AG04449 (cell line): ENCODE measurements at places on chromosomes 7 and 10.

DNA sequence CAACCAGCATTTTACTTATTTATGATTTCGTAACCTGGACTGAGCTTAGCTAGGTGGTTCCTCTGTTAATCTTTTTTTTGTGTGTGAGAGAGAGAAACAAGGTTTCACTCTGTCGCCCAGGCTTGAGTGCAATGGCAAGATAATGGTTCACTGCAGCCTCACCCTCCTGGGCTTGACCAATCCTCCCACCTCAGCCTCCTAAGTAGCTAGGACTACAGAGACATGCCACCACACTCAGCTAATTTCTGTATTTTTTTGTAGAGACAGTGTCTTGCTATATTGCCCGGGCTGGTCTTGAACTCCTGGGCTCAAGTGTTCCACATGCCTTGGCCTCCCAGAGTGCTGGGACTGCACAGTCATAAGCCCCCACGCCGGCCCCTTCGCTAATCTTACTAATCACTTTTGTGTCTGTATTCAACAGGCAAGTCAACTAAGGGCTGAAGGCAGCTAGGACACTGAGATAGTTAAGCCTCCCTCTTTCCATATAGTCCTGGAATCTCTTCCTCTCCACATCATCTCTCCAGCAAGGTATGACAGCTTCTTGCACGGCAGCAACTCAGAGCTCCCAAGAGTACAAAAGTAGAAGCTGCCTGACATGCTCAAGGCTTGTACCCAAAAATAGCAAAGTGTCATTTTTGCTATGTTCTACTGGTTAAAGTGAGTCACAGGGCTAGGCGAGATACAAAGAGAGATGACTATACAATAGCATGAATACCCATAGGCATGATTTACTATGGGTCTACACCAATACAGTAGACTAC, 11.3 kb downstream of the KMT2C start:
- no peak for DNase-seq

- DNase-seq, result no peak
Observed at GRCh38 chr7:74476626-74477025, 22.9 kb downstream of the GTF2IRD1 start.

DNA sequence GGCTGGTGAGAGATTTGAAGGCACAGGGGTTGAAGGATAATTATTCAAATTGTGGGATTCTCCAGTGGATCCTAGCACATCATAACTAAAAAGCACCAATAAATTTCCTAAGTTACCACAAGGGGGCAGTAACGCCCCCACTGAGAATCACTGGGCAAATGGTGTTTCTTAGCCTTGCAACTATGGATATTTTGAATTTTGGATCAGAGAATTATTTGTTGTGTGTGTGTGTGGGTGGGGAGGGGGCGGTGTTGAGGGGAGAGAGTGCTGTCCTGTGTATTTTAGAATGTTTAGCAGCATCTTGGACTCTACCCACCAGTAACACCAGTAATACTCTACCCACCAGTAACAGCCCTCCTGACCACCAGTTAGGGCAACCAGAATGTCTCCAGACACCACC, 63.3 kb upstream of the PRKG1 start:
- DNase-seq, result no peak

DNA sequence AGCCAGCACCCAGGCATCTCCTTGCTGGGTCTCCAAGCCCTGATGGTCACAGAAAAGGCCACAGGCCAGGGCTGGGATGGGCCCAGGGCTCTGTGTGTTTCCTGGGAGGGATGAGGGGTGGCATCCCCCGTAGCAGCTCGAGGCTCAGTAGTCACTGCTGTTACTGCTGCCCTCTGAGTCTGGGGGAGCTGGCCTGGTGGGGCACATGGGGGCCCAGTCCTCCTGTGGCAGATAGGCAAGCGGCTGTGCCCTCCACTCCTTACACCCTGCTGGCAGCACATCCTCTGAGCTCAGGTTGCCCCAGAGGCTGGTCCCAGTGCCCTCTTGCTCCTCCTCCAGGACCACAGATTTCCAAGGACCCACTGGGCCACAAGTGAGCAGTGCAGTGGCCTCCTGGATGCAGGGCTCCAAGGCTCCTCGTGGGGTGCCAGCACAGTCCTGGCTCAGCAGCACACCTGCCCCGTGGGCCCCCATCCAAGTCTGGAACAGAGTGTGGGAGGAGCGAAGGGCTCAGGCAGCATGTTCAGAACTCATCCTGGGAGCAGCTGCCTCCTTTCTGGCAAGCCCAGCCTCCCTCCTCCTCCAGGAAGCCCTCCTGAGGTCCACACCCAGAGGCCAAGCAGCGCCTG, 31.5 kb upstream of the TUBB8 start:
- DNase-seq, result no peak

DNA sequence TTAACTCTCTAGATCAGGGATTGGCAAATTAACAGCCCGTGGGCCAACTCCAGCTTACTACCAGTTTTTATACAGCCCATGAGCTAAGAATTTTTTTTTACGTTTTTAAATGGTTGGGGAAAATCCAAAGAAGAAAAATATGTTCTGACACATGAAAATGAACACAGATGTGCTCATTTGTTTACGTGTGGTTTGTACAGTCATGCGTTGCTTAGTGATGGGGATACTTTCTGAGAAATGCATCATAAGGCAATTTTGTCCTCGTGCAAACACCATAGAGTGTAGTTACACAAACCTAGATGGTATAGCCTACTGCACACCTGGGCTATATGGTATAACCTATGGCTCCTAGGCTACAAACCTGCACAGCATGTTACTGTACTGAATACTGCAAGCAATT, 8.3 kb upstream of the SMKR1 start:
- peak; percentile 71 for DNase-seq

GRCh38 chr7:37186753-37187152, 261.9 kb downstream of the ELMO1 start:
- DNase-seq, result no peak

DNA sequence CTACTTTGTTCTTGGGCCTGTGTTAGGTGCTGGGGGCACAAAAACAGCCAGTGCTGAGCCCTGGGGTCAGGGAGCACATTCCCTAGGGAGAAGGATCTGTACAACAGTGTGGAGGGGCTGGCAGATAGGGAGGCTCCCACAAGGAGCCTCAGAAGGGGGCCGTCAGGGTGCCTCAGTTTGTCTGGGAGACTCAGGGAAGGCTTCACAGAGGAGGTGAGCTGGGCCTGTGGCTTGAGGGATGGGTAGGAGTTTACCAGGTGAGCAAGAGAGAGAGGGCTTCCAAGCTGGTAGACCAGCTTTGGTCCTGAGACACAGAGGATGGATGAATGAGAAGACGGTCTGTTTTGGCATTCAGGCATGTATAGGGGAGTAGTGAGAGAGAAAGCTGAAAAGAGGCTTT, 52.1 kb downstream of the CAMK1D start:
- no peak for DNase-seq

GRCh38 chr7:159068488-159068811, 76.2 kb downstream of the VIPR2 start:
- no peak for DNase-seq

GRCh38 chr10:114537736-114538135, 120.3 kb downstream of the ABLIM1 start:
- DNase-seq, result no peak

GRCh38 chr10:30188101-30188500, 128.7 kb upstream of the JCAD start:
- DNase-seq, result no peak

DNA sequence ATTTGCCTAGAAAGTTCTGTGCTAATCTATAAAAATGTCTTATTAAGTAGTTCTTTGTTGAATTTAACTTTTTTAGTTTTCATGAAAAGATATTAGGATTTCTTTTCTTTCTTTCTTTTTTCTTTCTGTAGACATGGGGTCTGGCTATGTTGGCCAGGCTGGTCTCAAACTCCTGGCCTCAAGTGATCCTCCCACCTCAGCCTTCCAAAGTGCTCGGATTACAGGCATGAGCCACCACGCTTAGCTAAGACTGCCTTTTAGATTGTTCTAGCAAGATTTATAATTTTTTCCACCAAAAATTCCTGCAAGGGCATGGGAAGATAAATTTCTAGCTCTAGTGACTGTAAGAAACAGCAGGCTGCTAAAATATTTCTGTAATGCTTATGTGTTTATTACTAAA, 140.5 kb downstream of the WDR37 start:
- no peak for DNase-seq

- DNase-seq, result no peak
Observed at GRCh38 chr7:132199626-132200025, 376.6 kb downstream of the PLXNA4 start.

DNA sequence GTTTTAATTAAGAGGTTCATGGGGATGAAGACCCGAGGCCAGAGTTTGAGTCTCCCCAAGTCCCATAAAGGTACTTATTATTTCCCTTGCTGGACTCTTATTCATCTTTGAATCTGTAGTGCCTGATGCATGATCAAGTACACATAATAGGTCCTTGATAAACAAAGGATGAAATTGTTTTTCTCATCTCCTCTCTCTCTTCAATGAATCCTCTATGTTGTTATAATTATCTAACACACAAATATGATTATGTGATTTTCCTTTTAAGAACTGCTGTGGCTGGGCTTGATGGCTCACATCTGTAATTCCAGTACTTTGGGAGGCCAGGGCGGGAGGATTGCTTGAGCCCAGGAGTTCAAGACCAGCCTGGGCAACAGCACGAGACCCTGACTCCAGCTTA, 117.7 kb downstream of the BAMBI start:
- DNase-seq, result no peak

GRCh38 chr7:43294080-43294630, 181.7 kb downstream of the HECW1 start:
- peak; percentile 3 for DNase-seq

DNA sequence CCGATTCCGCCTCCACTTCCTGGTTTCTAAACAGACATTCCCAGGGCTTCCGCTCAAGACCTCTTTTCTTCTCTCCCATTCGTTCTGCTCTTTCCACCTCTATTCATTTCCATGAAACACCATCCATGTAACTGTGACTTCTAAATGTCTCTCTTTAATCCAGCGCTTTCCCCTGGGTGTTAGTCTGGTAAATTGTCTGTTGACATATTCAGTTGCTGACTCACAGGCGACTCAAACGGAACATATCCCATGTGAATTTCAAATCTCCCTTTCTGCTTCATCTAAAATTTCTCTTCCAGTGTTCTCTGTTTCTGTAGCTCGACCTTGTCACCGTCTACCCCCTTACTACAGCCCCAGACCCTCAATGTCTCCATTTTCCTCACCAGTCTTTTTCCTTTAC, 119.1 kb downstream of the PFKFB3 start:
- no peak for DNase-seq

- DNase-seq, result peak; percentile 28
Observed at GRCh38 chr10:103598654-103599115, 105.2 kb downstream of the NEURL1 start.

DNA sequence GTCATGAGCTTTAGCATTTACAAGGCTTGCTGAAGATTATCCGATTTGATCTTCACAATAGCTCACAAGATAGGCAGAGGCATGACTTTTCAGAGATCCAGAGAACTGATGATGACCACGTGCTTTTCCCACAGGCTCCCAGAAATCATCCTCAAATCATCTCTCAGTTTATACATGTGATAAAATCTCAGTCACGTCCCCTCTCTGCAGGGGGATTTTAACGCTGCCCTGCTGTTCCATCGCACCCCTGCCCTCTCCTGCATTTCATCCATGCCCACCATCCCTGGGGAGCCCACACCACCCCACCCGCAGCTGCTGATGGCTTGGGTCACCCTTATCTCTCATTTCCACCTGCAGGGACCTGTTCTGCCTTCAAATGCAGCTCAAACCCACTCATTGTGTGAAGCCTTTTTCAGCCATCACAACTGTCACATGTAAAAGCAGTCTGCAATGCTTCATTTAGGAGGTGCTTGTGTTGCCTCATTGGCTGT, 141.8 kb downstream of the DIP2C start:
- no peak for DNase-seq

DNA sequence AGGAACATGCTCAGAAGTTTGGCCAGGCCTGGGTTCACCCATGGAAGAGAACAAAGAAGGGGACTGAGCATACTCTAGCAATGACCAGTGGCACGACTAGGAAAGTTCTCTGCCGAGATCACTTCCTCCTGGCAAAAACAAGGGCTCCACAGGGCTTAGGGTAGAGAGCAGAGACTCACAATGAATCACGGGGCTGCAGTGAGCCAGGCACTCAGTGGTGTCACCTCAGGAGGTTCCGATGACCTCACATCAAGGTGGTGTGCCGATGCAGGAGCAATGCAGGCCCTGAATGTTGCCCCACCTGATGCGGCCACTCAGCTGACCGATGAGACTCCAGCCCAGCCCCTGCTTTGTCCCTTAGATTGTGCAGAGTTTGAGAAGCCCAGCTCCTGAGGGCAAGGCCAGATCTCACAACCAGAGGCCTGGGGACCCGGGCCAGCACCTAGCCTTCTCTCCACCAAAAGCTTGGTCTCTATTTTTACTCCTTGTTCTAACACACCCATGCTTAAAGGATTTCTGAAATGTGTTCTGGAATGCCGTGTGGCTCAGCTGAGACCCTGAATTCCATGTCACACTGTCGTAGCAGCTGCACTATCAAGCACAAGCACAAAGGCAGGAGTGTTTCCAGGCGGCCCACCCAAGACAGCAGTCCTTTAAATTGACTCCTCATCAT, 60.9 kb downstream of the COBL start:
- DNase-seq, result no peak

DNA sequence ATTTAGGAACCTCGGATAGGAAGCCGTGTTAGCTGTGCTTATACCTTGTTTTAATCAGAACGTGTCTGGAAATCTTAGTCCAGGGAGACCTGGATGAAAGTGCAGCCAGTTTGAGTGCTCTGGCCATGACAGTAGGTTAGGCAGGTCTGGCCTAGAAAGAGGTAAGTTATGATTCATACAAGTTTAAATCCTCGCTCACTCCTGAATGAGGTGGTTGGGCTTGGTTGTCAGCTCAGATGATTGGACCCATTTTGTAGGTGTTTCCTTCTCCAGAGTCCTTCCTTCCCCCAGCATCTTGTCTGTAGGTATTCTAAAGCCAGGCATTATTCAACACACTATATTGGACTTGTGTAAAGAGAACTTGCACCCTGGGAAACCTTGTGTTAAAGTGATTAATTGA, 561.9 kb upstream of the GALNT17 start:
- DNase-seq, result no peak

DNA sequence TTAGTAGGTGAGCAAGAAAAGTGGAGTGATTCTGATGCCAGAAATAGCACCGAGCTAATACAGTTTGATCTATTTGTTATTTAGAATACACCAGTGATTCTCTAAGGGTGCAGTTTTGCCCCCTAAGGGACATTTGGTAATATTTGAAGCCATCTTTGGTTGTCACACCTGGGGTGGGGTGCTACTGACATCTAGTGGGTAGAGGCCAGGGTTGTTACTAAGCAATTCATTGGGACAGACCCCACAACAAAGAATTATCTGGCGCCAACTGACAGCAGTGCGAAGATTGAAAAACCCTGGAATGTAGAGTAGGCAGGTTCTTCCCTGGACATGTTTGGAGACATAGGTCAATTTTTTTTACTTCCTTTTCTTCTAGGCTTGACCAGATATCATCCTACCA, 14.6 kb downstream of the PALS2 start:
- no peak for DNase-seq

DNA sequence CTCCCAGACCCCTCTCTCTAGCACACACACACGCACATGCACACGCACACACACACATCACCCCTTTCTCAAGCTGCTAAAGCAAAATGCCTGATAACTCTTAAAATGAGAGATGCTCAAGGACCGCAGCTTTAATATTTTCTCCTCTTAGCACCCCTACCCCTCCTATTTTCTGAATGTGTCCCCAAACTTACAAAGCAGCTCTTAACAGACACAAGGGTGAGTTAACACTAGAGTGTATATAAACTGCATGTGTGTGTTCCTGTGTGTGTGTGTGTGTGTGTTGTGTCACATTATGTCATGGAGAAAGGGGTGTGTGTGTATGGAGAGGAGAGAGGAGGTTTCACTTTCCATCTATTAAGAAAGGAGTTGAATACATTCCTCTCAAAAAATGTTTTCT, 1.3 kb downstream of the PTN start:
- DNase-seq, result no peak

GRCh38 chr7:74344786-74345185, 55.6 kb downstream of the CLIP2 start:
- no peak for DNase-seq
